NCI-H82 (cell line): ENCODE measurements at places on chromosomes 2 and 18.

- no peak for DNase-seq
These were observed 569.2 kb downstream of the ZEB2 start for GRCh38 chr2:143950704-143951103.

- DNase-seq: no peak
These were observed 26.8 kb upstream of the CNNM3 start for GRCh38 chr2:96789245-96789617.

DNA sequence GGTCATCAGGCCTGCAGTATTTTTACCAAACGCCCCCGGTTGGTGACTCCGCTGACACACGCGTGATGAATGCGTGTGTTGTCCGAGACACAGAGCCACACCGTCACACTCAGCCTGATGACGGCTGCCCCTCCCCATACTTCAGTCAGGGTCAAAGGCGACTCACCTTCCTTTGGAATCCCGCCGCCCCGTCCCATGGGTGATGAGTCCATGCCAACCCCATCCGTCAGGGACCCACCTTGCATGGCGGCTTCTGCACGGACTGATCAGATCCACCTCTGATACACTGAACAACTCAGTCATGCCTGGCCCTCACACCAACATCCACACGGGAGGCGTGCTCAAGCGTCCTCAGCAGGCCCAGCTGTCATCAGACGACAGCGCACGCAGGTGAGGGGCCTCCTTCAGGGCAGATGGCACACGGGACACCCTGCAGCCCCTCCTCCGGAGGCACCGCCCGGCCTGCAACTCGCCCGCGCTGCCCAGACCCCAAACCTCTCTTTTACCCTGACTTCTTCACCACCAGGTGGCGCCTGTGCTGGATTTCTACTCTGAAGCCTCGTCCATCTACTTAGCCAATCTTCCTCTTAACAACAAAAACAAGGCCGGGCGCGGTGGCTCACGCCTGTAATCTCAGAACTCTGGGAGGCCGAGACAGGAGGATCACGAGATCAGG lies 89.2 kb downstream of the ZNF516 start:
- DNase-seq: peak; percentile 46

GRCh38 chr2:228105526-228106250 lies 75.8 kb downstream of the SPHKAP start:
- DNase-seq: no peak

DNA sequence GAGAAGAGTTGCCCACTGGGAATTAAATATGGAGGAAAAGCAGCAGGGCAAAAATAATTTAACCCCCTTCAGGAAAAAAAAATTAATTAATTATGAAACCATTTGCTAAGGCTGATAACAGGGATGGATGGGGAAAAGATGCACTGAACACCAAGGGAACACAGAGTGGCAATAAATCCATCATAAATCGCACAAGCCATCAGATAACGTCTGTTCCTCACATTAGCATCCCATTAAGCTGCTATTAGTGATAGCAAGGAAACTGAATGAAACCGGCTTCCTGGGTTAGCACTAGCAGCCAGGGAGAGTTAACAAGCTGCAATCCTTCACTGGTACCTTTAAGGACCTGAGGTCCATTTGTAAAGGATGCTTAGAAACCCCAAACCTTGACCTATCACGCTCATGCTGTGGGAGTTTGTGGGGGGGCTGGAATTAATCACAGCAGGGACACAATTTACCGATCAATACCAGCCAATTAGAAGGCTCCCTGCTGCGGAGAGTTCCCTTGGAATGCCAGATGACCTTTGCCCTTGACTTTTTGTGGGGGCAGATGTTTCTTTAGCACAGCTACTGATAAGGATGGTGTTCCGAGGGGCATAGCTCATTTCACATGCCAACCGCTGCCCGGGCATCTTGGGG lies 175.5 kb upstream of the KLF7 start:
- no peak for DNase-seq

DNA sequence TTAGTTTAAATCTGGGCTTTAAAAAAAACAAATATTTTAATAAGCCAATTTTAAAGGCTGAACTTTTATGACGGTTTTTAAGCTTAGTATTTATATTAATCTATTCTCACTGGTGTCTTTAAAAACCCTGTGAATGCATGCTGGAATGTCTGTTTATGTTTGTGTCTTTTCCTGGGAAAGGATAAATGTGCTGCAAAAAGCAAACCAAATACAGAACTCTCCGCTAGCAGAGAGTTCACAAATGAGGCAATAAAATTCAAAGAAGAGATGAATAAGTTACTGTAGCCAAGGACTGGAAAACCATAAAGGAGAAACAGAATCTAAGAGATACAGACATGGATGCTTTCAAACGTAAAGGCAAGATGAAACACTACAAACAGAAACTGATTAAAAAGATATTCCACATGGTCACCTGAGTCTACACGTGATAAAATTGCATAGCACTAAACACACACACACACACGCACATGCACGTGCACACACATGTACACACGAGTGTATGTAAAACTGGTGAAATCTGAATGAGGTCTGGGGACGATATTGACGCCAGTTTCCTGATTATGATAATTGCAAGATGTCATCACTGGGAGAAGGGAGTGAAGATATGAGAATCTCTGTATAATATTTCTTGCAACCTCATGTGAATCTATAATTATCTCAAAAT lies 4.5 kb downstream of the TWIST2 start:
- DNase-seq: no peak

- DNase-seq: peak; percentile 82
These were observed 664.4 kb downstream of the NYAP2 start for GRCh38 chr2:226063704-226064440.

DNA sequence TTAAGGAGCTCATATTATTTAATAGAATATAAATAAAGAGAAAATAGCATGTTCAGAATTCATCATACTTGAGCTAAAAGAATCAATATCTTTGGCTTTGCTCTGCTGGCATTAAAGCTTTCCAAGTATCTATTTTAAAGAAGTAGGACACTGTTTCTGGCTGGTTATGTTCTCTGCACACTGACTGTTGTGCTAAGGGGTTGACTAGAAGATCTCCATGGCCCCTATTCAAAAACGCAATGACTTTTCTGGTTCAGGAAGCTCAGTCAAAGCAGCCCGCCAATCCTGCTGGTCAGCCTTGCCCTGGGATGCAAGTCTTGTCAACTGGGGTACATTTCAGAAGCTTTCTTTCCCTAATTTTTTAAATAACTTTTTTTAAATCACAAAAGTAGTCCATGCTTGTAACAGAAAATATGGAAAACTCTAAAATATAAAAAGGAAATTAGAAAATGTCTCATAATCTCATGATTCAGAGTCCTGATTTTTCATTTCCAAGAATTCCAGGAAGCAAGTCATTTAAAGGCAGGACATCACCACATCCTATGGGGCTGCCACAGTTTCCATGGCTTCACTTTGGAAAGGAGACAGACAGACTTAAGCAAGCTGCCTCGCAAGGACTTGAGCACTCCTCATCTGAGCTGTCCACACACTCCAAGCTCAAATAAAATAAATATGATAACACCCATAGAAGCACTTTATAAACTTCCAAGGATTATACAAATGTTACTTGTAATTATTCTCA lies 195.1 kb downstream of the TXNL1 start:
- DNase-seq: no peak

DNA sequence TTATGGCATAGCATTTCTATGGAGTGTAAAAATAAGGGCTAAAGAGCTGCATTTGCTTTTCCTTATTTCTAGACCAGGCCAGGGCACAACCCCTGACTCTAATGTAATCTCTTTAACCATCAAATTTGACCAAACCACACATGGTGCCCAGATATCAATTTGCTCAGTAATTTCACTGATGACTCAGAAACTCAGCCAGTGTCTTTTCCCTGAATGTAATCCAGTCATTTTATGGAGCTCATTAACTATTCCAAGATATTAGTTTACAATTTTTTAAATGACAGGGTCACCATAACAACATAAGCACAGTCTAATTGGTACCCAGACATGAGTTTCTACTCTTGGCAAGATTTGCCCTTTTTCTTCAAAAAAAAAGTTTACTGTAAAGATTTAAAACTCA lies 270.8 kb upstream of the AGAP1 start:
- DNase-seq: no peak

DNA sequence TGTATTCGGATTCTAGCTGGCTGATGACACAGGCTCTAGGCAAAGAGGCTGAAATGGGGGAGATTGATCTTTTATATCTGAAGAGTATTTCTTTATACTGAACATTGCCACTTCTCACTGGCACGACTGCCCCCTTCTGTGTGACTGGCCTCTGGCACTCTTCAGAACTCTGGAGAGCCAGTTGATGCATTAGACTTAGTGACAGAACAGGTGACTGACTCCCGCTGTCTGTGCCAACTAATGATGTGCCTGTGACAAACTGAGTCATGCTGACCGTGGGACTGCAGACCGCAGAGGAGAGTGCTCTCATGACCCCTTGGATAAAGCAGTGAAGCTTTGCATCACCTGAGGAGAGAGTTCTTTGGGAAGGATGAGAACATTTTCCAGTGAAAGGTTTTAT lies 14.4 kb downstream of the MGAT5 start:
- no peak for DNase-seq

GRCh38 chr2:48496849-48497248 lies 33.1 kb upstream of the STON1 start:
- DNase-seq: no peak

- DNase-seq: no peak
These were observed 17.6 kb downstream of the MRPL35 start for GRCh38 chr2:86216575-86217555.

- no peak for DNase-seq
These were observed 8.0 kb downstream of the TNS1 start for GRCh38 chr2:217994776-217995274.

DNA sequence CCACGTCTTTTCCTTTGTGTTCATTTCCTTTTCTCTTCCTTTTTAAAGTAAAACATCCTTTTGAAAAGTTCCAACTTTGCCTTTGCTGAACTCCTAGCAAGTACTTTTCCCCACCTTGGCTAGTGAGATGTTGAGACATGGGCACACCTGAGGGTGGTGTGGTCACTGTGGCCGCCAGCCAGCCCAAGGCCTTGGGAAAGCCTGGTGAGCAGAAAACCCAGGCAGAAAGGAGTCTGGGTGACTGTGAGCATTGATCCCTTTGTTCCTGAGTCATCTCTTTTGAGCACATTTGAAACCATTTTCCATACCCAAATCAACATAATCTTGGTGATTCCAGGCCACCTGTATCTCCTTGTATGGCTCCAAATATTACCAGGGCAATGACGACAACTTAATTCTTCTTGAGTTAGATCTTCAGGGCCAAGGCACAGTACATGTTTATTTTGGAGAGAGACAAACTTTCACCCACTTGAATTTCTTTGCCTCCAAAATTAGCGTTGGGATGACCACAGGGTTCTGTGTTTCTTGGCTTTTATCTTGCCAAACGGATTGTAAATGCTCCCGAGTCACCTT lies 14.5 kb downstream of the EPAS1 start:
- DNase-seq: no peak

GRCh38 chr2:197838579-197838978 lies 34.2 kb downstream of the PLCL1 start:
- DNase-seq: no peak

DNA sequence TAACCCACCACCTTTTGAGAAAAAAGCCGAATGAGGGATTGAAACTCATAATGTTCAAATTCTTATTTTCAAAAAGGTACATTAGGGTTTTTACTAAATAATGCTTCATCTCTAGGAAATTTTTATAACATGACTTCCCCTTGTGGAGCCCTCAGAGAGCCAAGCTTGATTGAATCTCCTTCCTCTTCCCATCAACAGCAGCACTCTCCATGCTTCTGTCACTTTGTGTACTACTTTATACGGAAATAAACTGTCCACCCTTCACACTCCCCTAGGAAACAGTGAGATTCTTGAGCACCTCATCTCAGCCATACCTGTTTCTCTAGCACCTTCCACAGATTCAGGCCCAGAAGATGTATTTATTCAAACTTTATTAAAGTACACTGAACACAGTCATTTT lies 51.8 kb downstream of the TFPI start:
- no peak for DNase-seq

- peak; percentile 99 for DNase-seq
These were observed 7.2 kb upstream of the ITGA6 start for GRCh38 chr2:172420216-172420615.

GRCh38 chr18:1544016-1544415 lies 639.3 kb downstream of the ADCYAP1 start:
- peak; percentile 40 for DNase-seq
